ENCODE measurements at places on chromosomes 11 and 22. TPM values are rescaled to one million over a fixed set of nuclear protein-coding genes. Genes with fewer than 3 reads are reported as not detected.

DNA sequence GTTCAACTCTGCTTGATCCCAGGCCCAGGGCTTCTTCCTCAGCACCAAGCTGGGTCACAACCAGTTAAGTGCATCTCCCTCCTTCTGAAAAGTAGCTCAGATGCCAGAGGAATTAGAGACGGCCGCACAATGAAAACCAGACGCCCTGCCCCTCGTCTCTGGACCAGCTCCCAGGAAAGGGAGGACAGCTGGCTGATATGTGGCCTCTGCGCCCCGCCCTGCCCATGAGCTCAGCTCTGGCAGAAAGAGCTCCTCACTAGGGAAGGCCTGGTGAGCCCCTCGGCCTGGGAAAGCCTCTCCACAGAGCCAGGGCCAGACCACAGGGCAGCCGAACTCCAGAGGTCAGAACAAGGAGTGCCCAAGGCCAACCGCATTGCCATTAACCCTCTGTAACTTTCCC is 18.1 kb upstream of the SCGB1A1 start:
- no peak overlapping the region for H3K4me3 ChIP-seq
- H3K27ac ChIP-seq: no peak overlapping the region
- peaks cover 9% of the 10 kb centered on the region for H3K4me1 ChIP-seq
- DNase-seq: no peak
- H3K36me3 ChIP-seq: no peaks in the 10 kb centered on the region

The INPPL1 gene
- total RNA-seq: 203 TPM

The USH1C gene
- total RNA-seq: 32.1 TPM

The MS4A7 gene
- not detected for total RNA-seq

The F2 gene
- not detected for total RNA-seq

The MPEG1 gene
- not detected for total RNA-seq

The SMC1B gene
- not detected for total RNA-seq

GRCh38 chr11:27281740-27282590 is 81.0 kb downstream of the CCDC34 start:
- no peaks in the 10 kb centered on the region for H3K27me3 ChIP-seq
- no peak for DNase-seq
- no peak overlapping the region for H3K27ac ChIP-seq
- H3K4me3 ChIP-seq: no peak overlapping the region

DNA sequence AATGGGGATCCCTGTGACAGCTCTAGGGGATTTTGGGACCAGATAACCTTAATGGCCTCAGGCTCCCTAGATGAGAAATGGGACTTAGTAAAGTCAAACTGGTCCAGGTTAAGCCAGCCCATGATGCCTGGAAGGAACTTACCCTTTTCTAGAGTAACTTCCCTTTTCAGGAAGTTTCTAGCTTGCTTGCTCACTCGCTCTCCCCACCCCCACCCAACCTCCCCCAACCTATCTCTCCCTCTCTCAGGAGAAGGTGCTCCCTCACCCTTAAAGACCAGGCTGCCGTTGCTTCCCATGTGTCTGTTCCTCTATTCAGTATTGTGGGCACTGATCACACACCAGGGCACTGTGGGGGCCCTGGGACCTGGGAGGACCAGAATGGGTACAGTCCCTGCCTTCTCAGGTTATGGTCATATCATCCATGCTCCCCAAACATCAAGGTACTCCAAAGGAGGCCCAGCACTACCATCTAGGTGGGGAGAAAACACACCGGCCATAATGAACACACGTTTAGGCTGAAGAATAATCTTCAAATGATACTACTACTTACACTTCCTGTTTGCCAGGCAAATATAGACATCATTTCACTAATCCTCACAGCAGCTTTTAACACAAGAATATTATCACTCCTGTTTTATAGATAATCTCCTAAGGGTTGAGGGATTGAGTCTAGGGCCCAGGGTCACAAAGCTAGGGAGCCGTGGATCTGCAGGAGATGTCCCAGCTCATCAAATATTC is 18.2 kb downstream of the KCNQ1OT1 start:
- no peaks in the 10 kb centered on the region for H3K27me3 ChIP-seq
- H3K27ac ChIP-seq: no peak overlapping the region
- DNase-seq: no peak
- no peak overlapping the region for H3K4me3 ChIP-seq
- H3K36me3 ChIP-seq: no peaks in the 10 kb centered on the region

Measured in Calu3 (cell line).